ENCODE measurements at places on chromosomes 13 and 19.

DNA sequence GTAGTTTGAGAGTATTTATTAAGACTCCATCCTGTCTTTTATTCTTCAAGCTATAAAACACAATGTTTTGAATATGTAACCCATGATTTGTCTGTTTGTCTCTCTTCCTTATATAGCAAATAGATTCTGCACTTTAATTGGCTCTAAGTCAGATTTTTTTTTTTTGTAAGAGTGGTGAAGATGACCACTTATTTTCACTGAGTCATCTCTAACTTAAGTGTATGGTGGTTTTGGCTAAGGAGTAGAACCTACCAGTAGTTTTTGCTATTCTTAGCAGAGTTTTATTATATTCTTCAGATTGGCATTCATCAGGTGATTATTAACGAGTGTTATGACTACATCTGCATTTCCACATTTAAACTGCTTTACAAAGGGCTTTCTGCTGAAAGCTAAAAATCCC, 194.7 kb downstream of the LMO7 start:
- no peak for DNase-seq

GRCh38 chr13:28426381-28426780, 68.5 kb downstream of the FLT1 start:
- DNase-seq: no peak

GRCh38 chr19:17137417-17137816, 61.8 kb downstream of the MYO9B start:
- DNase-seq: no peak

DNA sequence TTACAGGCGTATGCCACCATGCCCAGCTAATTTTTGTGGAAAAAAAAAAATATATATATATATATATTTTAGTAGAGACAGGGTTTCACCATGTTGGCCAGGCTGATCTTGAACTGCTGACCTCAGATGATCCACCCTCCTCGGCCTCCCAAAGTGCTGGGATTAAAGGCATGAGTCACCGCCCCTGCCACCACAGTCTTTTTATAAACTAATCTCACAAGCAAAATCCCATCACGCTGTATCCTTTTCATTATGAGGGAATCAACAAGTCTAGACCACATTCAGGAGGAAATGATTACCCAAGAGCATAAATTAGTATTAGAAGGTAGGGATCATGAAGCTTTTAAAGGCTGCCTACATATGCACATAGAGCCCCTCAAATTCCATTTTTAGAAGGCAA, 210.6 kb upstream of the NBEA start:
- DNase-seq: no peak

- DNase-seq: no peak
Observed at GRCh38 chr13:40770609-40770933, 419 bp downstream of the MRPS31 start.
